ENCODE measurements at places on chromosomes 12 and 14. TPM values are rescaled to one million over a fixed set of nuclear protein-coding genes. Genes with fewer than 3 reads are reported as not detected.

DNA sequence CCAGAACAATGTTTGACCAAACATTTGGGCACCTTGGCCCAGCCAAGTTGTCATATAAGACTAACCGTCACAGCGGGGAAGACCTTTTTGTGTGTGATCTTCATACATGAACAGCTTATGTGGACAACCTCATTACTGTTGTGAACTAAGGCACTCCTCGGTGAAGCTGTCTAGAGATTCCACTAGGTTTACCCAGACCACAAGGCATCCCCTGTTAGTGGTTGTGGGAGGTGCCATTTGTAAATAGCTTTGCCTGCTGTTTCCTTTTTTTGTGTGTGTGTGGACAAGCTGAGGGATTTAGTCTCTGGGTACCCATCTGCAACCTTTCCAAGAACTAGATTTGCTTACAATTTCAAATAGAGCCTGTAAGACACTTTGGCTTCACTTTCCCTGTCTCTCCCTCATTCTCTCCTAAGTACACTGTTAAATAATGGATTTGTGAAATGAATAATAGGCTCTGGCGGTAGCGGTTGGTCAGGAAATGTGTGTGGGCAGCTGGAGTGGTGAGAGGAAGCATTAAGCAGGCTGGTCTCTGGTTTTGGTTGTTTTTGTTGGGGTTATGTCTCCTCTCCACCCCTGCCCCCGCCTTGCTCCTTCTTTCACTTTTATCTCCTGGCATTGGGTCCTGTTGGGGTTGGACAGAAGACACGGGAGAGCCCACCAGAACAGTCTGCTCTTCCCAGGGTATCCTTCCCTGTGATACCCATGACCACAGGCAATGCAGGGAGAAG lies 727.6 kb downstream of the VRK1 start:
- no peaks in the 10 kb centered on the region for H3K27me3 ChIP-seq
- H3K4me1 ChIP-seq: no peaks in the 10 kb centered on the region
- no peak overlapping the region for H3K4me3 ChIP-seq
- H3K27ac ChIP-seq: no peak overlapping the region
- H3K36me3 ChIP-seq: no peaks in the 10 kb centered on the region

DNA sequence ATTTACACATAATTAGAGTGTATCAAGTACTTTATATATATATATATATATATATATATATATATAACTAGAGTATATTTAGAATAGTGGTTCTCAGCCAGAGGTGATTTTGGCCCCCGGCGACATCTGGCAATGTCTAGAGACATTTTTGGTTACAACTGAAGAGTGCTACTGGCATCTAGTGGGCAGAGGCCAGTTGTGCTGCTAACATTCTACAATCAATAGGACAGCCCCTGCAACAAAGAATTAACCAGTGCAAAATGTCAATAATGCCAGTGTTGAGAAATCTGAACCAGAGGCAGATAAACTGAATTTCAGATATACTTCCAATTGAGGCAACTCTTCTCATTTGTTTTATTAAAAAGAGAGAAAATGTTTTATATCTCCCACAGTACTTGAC lies 8.9 kb downstream of the GTF2A1 start:
- peaks cover 13% of the 10 kb centered on the region for H3K4me1 ChIP-seq
- peaks cover 55% of the 10 kb centered on the region for H3K36me3 ChIP-seq
- H3K27me3 ChIP-seq: no peaks in the 10 kb centered on the region
- no peak overlapping the region for H3K4me3 ChIP-seq

DNA sequence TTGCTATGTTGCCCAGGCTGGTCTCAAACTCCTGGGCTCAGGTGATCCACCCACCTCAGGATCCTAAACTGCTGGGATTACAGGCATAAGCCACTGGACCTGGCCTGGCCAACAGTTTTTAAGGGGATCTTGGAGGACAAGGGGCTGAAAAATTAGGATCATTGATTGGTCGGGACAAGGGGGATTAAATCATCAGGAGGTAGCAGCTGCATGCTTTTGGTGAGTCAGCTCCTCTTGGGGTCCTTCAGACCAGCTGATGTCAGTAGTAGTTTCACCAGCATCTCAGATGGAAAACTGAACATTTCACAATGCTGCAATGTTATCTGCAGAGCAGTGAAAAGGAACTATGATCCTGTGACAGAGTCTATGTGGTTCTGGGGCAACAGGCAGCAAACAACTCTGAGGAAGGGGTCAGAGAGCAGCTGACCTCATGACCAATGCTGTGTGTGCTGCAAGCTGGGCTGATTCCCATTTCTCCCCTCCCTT lies 6.3 kb downstream of the LRRC74A start:
- DNase-seq: no peak
- no peak overlapping the region for H3K27ac ChIP-seq
- H3K4me3 ChIP-seq: no peak overlapping the region
- H3K4me1 ChIP-seq: no peaks in the 10 kb centered on the region
- no peaks in the 10 kb centered on the region for H3K36me3 ChIP-seq

DNA sequence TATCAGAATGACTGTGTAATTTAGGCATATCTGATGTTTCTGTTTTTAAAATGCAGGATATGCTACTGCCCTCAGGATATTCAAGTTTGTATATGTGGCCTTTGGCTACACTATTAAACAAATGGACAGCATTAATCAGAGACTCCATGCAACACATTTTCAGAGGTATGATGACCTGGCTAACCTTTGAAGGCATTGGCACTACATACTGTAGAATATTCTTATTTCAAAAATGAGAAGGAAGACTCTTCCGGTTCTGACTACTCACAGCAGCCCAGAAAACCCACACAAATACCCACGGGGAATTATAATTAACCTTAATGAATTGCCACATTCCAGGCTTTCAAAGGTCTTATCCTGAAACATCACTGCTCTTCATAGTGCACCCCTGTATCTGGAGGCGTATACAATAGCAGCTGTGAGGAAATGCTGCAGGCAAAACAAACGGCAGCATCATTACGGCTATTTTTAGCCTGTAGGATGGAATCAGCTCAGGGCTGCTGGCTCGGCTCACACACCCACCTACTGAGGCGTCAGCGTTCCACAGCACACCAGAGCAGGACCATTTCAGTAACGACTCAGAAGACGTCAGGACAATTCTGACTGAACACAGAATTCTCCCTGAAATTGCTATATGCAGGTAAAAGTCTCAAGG lies 648.5 kb downstream of the RPS29 start:
- DNase-seq: no peak
- H3K4me1 ChIP-seq: no peaks in the 10 kb centered on the region
- no peak overlapping the region for H3K4me3 ChIP-seq
- H3K27me3 ChIP-seq: no peaks in the 10 kb centered on the region
- no peak overlapping the region for H3K27ac ChIP-seq

GRCh38 chr12:119673634-119674033 lies 5.7 kb downstream of the PRKAB1 start:
- H3K27me3 ChIP-seq: no peaks in the 10 kb centered on the region
- H3K36me3 ChIP-seq: peaks cover 58% of the 10 kb centered on the region
- H3K4me1 ChIP-seq: peaks cover 17% of the 10 kb centered on the region
- H3K4me3 ChIP-seq: no peak overlapping the region

DNA sequence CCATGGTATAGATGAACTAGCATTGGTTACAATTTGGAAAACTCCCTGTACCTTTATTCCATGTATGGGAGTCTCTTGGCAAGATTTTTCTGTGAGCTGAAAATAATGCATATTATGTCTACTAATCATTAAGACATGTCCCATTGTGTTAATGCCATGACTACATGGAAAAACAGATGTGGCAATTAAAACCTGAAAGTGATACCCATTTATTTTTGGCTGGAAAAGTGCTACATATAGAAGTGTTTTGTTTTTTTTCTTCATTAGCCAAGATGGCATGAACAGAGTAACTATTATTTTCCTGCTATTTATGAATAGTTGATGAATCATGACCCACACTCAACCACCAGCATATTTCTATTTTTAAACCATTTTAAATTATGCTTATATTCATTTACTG lies 58.2 kb downstream of the ALG10B start:
- no peaks in the 10 kb centered on the region for H3K36me3 ChIP-seq
- no peak overlapping the region for H3K4me3 ChIP-seq
- H3K4me1 ChIP-seq: no peaks in the 10 kb centered on the region
- no peaks in the 10 kb centered on the region for H3K27me3 ChIP-seq

DNA sequence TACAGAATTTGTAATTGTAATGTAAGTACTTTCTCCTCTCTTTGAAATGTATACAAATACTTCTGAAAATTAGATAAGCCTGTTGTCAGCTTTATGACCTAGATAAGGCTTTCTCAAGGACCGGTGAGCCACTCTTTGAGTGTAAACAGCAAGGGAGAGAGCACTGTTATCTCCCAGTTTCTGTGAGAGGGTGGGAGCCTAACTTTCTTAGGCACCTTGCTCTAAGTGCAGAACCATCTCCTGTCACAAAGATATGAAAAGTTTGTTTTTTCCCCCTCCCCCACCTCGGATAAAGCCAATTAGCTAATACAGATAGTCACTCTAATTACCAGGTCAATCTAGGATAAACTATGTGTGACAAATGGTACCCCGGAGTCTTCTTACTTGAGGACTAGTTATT lies 35.8 kb downstream of the CAPS2 start:
- no peak overlapping the region for H3K4me3 ChIP-seq
- peaks cover 2% of the 10 kb centered on the region for H3K4me1 ChIP-seq
- H3K36me3 ChIP-seq: no peaks in the 10 kb centered on the region
- H3K27ac ChIP-seq: no peak overlapping the region
- no peaks in the 10 kb centered on the region for H3K27me3 ChIP-seq

DNA sequence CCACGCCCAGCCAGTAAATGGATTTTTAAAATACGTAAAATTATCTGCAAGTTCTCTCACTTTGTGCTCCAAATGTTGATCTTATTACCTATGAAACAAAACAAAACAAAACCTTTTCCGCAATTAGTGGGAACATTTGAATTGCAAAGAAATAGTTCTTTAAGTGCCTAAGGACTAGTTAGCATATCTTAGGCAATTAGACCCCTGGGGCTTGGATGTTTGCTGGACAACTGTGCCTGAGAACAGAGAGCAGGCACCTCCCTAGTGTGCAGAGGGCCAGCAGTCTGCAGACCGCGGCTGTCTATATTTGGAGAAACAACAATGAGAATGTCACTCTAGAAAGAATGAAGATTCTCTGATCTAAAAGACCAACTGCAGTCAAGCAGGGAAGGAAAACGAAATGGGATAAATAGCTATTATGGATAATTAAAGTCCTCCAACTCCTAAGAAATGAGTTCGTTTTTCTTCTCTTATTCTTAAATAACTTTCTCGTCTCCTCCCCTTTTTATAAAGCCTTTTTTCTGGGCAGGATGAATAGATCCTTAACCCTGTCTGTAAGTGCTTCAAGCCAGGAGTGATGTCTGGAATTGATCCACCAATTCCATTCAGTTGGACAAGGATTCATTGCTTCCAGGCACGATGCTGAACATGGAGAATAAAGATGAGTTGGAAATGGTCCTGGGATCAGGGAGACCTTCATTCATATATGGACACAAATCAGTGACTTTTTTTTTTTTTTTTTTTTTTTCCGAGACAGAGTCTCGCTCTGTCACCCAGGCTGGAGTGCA lies 16.2 kb downstream of the SLC17A8 start:
- no peak overlapping the region for H3K27ac ChIP-seq
- no peak overlapping the region for H3K4me3 ChIP-seq
- no peaks in the 10 kb centered on the region for H3K36me3 ChIP-seq
- H3K27me3 ChIP-seq: peaks cover 15% of the 10 kb centered on the region

GRCh38 chr14:103854822-103855733 lies 7.7 kb upstream of the PPP1R13B start:
- H3K27ac ChIP-seq: no peak overlapping the region
- H3K4me1 ChIP-seq: peaks cover 2% of the 10 kb centered on the region
- H3K4me3 ChIP-seq: no peak overlapping the region

DNA sequence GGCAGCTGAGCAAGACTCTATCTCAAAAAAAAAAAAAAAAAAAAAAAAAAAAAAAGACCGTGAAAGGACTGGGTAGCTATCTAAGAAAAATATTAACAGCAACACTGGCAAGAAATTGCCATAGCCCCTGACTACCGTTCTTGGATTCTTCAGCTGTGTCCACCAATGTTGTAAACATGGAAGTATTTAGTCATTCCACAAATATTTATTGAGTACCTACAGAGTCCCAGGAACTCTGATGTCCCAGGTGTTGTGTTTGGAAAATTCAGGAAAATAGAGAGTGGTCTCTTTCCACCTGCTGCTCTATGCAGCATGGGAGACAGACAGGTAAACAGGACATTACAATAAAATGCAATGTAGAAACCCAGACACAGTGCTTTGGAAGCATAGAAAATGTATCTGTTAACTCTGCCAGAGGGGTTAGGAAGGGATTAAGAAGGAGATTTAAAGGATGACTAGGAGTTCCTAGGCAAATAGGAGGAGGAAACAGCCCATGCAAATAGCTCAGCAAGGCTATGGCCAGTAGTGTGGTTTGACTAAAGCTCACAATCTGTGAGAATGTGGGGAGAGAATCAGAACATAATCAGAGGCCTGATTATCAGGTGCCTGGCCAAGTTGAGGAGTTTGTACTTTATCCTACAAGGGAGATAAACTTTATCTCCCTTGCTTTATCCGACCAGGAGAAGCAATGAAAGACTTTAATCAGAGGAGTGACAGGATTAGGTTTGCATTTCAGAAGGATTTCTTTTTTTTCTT lies 2.1 kb upstream of the DLST start:
- peaks cover 28% of the 10 kb centered on the region for H3K4me1 ChIP-seq
- peaks cover 2% of the 10 kb centered on the region for H3K36me3 ChIP-seq
- DNase-seq: no peak
- H3K4me3 ChIP-seq: no peak overlapping the region
- no peaks in the 10 kb centered on the region for H3K27me3 ChIP-seq

- H3K4me3 ChIP-seq: no peak overlapping the region
- no peak overlapping the region for H3K27ac ChIP-seq
- no peaks in the 10 kb centered on the region for H3K27me3 ChIP-seq
- H3K36me3 ChIP-seq: peaks cover 47% of the 10 kb centered on the region
- DNase-seq: no peak
- H3K4me1 ChIP-seq: peaks cover 5% of the 10 kb centered on the region
Observed at GRCh38 chr14:34592623-34593022, 37.3 kb downstream of the SNX6 start.

The ANKS1B gene
- 0.70 TPM for total RNA-seq

The RND1 gene
- total RNA-seq: 0.89 TPM

The POTEM gene
- total RNA-seq: not detected

The FBXW8 gene
- total RNA-seq: 33.6 TPM

The KRT71 gene
- total RNA-seq: not detected

The TMEM52B gene
- not detected for total RNA-seq

The ADAM20 gene
- 1.2 TPM for total RNA-seq

The CMTM5 gene
- not detected for total RNA-seq

The LRP1 gene
- 591 TPM for total RNA-seq

The MYL2 gene
- not detected for total RNA-seq

The NR1H4 gene
- total RNA-seq: not detected

Measured in osteocyte (in vitro differentiated cells).